Mucosa of gallbladder (tissue), 1 donor: ENCODE measurements at places on chromosomes 5 and 9.

DNA sequence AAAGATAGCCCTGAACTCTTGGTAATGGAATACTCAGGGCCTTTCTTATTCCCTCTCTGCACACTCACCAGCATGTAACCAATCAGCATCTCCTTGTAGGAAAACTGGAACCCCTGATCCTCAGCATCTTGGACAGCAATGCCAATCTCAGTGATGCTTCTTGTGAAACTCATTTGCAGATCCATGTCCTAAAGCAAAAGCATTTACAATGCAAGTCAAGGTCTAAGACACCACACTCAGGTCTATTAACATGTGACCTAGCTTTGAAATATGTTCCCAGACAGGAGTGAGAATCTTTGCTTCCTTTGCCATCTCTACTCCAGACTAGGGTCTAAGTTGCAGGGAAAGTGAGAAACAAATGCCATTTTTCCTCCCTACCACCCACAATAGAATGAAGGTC is 38.2 kb downstream of the MROH2B start:
- DNase-seq, result no peak

- no peak for DNase-seq
Measured at GRCh38 chr9:132162764-132163456, 1.1 kb downstream of the NTNG2 start.

DNA sequence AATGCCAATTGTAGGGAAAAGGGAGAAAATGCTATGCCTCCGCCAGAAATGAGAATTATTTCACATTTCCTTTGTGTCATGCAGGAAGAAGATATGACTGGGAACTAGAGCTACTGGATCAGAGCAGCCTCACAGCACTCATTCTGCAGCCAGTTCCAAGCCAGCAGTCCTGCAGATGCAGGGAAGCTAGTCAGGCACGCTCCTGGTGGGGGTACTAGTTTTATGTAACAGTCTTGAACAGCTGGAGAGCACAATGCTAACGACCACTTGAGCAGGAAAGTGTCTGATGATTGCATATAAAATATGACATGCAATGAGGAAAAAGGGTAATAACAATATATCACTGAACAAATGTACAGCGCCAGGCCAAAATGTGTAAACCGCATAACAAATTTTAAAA is 21.7 kb downstream of the CDH10 start:
- DNase-seq, result no peak

DNA sequence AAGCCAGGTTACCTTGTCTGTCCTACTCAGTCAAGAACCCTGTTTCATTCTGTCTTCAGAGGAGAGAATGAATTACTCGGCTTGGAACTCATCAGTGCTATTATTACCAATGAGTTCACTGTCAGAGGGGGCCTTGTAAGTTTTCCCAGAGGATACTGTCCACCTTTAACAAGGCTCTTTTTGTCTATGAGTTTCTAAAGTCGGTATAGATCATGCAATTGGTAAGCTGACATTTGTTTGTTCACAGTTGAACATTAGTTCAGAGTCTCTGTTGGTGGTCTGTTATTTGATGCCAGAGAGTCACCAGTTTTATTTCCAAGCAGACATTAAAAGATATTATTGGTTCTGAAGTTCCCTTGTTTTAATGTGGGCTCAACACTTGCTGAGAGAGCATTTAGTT is 58.1 kb upstream of the DHFR start:
- DNase-seq, result no peak
